Adipocyte (in vitro differentiated cells): ENCODE measurements at places on chromosomes 6 and 20.

GRCh38 chr20:57275813-57276212, 9.4 kb upstream of the BMP7 start:
- DNase-seq, result no peak

DNA sequence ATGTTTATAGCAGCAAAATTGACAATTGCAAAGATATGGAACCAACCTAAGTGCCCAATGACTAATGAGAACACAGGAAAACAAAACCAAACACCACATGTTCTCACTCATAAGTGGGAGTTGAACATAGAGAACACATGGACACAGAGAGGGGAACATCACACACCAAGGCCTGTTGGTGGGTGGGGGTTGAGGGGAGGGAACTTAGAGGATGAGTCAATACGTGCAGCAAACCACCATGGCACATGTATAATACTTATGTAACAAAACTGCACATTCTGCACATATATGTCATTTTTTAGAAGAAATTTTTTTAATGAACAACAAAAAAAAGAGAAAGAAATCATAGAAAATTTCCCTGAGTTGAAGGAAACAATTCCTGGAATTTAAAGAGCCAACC, 3.9 kb downstream of the EPM2A start:
- DNase-seq, result no peak

GRCh38 chr6:45712786-45713185, 302.9 kb downstream of the CLIC5 start:
- no peak for DNase-seq

DNA sequence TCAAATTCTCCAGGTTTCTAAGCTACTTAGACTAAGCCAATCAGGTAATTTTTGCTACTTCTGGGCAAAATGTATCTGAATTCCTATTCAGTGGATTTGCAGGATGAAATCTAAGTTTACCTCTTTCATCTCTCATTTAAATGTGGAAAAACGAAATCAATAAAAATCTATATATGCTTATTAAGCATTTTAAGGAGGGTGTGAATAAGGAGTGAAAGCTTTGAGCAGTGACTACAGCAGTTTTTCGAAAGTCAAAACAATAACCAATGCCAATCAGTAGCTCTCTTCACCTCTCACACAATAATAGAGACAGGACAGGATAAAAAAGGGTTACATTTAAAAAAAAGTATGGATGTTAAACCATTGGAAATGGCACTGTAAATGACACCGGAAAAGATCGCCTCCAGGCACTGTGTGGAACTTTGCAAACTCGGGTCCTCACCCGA, 476 bp upstream of the BCKDHB start:
- no peak for DNase-seq

DNA sequence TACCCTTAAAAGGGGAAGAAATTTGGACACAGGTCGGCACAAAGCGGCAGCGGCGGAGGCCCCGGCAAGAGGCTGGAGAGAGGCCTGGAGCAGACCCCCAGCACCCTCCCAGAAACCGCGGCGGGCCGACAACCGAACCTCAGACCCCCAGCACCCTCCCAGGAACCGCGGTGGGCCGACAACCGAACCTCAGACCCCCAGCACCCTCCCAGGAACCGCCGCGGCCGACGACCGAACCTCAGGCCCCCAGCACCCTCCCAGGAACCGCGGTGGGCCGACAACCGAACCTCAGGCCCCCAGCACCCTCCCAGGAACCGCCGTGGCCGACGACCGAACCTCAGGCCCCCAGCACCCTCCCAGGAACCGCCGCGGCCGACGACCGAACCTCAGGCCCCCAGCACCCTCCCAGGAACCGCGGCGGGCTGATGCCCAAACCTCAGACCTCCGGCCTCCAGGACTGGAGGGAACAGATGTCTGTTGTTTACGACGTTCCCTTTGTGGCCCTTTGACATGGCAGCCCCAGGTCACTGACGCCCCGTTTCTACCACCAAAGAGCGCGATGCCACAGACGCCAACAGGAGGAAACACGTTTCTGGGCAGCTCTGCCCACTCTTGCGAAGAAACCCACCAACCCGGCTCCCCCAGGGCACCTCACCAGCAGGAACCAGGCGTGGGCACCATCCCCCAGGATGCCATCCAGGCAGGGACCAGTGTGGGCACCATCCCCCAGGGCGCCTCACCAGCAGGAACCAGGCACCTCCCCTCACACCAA, 28.4 kb downstream of the ZBTB46 start:
- no peak for DNase-seq

DNA sequence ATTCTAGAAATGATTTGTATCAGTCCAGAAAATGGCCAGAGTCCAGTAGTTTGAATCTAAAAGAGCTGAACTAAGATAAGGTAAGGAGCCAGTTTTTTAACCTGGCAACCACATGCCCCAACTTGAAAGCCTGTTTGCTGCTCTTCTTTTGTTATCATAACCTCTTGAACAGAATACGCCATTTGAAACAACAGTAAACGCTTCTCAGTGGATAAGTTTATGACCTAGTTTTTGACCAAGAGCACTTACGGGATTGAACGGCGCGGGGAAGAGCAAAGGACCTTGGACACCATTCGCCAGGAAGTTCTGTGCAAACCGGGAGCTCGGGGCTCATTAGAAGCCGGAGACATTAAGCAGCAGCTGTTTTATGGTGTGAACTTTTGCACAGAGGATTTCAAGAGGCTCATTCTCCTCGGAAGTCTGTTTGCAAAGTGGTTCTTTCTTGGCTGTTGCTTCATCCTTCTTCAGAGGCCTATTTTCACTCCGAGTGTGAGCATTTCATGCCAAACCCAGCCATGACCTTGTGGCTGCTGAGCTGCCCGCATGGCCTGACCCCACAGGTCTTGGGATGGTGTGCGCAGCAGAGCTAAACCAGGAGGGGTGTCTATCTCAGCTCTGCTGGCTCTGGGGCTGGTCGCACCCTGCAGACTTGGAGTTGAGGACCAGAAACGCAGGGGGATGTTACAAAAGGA, 215.1 kb downstream of the SOX4 start:
- DNase-seq, result no peak

DNA sequence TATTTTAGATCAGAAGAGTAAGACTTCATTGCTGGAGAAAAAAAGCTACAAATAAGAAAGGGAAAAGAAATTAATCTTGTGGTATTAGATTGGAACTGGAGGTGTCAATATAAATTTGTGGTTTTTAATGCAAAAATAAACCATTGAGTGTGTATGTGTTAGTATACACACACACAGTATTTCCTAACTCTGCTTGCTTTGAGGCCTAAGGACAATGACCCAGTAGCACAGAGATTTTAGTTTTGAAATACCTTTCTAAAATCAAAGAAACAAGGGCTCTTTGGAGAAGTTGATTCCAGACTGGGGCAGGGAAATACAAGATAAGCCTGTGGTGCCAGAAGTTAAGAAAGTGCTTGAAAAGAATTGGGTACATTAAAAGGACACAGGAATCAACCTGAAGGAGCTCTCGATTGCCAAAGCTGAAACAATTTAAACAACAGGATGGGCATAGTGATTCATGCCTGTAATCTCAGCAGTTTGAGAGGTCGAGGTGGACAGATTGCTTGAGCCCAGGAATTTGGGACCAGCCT, 84.6 kb upstream of the DTNBP1 start:
- DNase-seq, result no peak

DNA sequence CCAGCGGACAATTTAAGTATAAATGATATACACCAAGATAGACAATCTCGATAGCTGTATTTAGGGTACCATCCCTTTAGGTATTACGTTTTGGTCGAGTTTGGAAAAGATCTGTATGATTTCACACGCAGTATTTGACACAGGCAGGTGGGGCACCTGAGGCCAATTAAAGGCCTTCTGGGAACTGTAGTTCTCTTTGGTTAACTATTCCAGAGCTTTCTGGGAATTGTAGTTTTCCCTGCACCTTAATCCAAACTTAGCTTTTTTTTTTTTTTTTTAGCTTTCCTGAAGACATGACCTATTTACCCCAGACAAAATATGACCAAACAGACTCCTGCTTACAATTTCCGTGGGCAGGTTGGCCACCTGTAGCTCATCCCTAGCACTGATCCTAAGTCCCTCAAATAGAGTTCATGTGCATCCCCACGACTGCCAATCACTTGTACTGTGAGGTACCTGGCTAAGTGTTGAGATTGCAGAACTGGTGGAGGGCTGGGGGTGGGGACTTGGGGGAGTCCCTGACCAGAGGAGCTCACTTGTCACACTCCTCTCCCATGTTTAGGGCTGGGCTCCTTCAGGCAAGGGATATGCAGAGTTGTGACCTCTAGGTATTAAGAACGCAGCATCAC, 999 bp upstream of the EHMT2 start:
- DNase-seq, result peak; percentile 56

GRCh38 chr6:131059486-131059885, 3.6 kb downstream of the EPB41L2 start:
- peak; percentile 65 for DNase-seq

- no peak for DNase-seq
Observed at GRCh38 chr20:12153628-12154027, 235.9 kb downstream of the BTBD3 start.

GRCh38 chr20:59515013-59515905, 89.1 kb upstream of the PHACTR3 start:
- DNase-seq, result peak; percentile 90

- DNase-seq, result no peak
Observed at GRCh38 chr6:167833396-167833763, 6.7 kb downstream of the AFDN start.

- no peak for DNase-seq
Observed at GRCh38 chr20:44245977-44246376, 1.1 kb upstream of the GDAP1L1 start.

DNA sequence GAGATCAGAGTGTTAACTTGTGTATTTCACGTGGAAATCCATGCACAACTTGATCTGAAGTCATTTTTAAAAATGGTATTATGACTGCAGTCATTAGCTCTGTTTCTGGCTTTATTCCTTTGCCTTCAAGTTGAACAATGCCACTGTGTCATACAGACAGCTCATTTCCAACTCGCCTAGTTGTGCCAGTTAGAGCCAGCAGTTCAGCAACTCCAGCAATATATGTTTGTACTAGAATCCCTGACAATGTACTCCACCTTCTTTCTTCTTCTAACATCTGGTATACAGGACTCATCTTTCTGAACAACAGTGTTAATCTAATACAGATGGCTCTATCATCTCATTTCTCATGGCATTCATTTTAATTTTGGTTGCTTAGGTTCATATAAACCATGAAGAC, 418.3 kb upstream of the POU3F2 start:
- DNase-seq, result no peak

DNA sequence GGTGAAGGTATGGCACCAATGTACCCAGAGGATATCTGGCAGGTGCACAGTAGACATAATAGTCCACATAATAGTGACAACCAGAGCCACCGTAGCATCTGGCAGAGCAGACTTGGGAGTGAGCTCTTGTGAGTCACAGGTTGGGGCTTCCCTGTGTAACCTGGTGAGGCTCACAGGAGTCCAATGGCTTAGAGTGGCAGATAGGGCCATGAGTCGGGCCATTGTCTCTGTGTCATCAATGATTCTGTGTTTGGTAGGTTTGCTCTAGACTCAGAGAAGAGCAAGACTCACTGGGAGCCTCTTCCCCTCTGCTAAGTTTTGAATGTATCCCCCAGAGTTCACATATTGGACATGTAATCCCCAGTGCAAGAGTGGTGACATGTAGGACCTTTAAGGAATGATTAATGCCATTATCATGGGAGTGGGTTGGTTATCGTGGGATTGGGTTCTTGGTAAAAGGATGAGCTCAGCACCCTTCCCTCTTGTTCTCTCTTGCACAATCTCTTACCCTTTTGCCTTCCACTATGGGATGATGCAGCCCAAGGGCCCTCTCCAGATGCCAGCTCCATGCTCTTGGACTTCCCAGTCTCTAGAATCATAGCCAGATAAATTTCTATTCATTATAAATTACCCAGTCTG, 22.6 kb upstream of the SIRPA start:
- no peak for DNase-seq

DNA sequence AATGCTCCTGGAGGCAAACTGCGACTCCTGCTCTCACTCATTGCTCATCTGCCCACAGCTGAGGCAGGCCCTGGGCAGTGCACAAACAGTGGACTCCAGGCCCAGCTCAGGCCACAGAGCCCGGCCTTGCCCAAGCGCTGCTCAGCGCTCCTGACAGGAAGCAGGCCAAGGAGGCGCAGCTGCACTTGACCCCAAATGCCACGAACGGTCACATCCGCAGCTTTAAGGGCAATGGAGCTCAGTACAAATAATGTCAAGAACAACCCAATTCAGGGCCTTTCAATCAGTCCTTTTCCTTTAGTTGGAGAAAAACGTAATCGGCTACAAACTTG, 33.8 kb downstream of the RRBP1 start:
- no peak for DNase-seq

- DNase-seq, result no peak
Observed at GRCh38 chr20:63457737-63458136, 14.7 kb downstream of the KCNQ2 start.

DNA sequence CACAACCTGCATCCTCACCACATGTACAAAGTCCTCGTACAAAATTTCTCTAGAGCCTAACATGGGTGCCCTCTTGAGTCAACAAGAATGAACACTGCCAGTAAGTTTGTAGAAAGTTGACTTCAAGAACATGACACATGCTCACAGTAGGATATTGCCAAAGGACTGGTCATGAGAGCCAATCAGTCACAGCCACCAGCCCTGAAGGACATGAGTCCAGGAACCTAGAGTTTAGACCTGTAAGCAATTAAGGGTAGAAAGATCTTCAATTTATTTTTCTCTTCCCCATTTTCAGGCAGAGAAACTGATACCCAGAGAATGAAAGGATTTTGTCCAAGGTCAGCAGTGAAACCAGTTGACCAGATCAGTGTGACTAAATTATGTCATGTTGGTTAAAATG, 96.1 kb downstream of the MAFB start:
- DNase-seq, result no peak

GRCh38 chr6:1111361-1111760, 200.5 kb upstream of the FOXQ1 start:
- no peak for DNase-seq

GRCh38 chr6:139251691-139252390, 40.0 kb downstream of the TXLNB start:
- DNase-seq, result no peak

GRCh38 chr6:124683507-124683906, 278.7 kb upstream of the RNF217 start:
- no peak for DNase-seq

GRCh38 chr6:12916006-12916405, 199.4 kb downstream of the PHACTR1 start:
- no peak for DNase-seq

DNA sequence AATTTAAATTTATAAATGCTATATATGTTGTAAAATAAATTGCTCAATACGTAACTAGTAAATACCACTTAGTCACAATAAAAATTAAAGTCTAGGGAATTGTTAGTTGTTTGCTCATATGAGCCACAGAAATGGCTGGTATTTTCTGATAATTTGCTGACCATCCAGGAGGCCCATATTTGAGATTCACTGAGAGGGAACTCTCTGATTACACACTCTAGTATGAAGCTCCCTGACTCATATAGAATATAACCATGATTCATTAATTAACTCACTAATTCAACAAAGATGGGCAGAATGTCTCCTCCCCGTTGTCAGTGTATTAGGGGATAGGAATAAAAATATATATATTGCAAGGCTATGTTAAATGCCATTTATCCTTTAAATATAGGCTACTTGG, 46.6 kb upstream of the TMEM30A start:
- peak; percentile 55 for DNase-seq

GRCh38 chr20:49705358-49705757, 8.3 kb downstream of the B4GALT5 start:
- no peak for DNase-seq
